ENCODE measurements at places on chromosomes 16 and 17.

DNA sequence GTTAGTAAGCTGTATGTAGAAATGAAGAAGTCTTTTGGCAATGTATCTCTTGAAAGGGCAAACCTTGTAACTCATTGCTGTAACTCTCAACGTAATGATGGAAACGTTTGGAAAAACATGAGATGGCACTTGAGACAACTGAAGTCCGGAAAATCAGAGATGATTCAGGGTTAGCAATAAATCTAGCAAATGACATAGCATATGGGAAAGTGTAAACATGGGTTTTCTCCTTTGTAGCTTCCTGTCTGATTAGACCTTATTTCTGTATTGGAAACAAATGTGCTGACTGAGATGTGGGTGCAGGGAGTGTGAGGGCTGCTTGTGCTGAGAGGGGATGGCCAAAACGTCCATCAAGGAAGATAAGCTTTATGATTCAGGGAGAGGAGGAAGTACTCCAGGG is 110.7 kb upstream of the FAM20A start:
- DNase-seq, result no peak

GRCh38 chr17:14940938-14941265 is 324.2 kb downstream of the PMP22 start:
- DNase-seq, result no peak

DNA sequence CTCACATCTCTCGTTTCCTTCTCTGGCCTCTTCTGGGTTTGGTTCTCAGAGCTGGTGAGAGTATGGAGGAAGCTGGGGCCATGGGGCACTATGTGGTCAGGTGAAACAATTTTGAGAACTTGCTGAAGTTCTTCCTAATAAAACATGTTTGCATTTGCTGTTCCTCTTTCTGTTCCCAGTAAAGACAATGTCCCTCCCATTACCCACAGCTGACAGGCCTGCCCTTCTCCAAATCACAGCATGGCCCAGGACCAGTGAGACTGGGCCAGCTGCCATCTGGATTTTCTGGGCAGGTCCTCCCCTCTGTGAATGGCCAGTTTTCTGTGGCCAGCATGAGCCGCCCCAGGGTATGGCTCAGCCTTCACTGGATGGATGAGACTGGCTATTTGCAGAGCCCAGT is at the start of gene CD300H:
TSS of gene CD300H (minus strand) at position 113 of the 400 bp plus-strand sequence.
- DNase-seq, result no peak

DNA sequence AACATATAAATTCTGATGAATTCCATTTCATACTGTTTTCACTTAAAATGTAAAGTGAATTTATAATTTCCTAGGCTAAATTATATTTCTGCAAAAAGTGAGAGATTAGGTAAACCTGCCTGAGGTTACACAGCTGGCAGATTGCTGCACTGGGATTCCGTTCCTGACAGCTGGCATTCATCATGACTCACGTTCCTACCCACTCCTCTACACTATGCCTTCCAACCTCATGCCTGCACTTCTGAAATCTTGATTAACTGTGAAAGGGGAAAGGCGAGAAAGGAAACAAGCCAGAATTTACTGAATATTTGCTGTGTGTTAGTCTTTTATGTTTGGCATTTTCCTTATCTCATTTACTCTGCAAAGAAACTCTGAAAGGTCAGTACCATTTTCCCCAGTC is 73.3 kb upstream of the MON1B start:
- DNase-seq, result no peak

DNA sequence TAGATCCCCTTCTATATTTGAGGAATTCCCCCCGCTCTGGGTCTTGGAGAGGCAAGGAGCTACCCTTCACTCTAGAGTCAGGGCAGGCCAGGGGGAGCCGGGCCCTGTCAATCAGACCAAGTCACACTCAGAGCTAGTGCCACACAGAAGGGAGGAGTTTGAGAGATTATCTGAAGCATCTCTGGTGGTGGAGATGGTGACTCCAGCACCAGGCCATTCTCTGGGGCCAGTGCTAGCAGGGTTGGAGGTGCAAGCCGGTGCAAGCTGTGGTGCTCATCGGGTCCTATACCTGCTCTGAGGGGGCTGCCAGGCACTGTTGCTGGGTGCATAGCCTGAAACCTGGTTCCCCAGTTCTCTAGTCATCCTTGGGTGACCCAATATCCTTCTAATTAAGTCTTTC is 201.2 kb downstream of the COPRS start:
- no peak for DNase-seq

DNA sequence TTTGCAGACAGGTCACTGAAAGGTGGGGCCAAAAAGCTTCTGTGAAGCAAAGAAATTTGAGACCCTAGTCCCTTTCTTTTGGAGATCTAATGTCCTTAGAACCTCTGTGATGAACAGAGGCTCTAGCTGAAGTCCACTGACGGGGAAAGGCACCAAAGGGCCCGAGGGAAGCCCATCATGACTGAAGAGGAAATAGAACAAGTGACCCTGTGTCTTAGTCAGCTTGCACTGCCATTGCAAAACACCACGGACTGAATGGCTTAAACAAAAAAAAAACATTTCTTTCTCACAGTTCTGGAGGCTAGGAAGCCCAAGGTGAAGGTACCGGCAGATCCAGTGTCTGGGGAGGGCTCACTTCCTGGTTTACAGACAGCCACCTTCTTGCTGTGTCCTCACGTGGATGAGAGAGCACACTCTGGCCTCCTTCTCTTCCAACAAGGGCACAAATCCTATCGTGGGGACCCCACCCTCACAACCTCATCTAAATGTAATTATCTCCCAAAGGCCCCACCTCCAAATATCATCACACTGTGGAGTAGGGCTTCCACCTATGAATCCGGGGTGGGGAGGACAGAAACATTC is 24.3 kb upstream of the ASGR2 start:
- DNase-seq, result no peak

- no peak for DNase-seq
Measured at GRCh38 chr17:3335876-3336275, 37.7 kb upstream of the OR3A1 start.

DNA sequence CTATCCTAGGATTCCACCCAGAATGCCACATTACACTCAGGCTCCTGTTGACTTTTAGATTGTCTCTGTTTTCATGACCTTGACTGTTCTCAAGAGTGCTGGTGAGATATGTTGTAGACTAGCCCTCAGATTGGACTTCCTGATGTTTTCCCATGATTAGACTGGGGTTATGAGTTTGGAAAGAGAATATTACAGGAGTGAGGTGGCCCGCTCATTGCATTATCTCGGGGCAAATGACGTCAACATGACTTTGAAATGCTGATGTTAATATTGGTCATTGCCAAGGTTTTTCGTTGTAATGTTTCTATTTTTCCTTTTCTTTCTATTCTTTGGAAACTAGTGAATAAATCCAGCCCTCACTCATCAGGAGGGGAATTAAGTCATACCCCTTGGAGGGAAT is 355.7 kb upstream of the MON1B start:
- DNase-seq, result no peak

GRCh38 chr16:12529582-12529981 is 274.1 kb downstream of the CPPED1 start:
- no peak for DNase-seq
